ENCODE measurements at places on chromosomes 1 and 21. TPM values are rescaled to one million over a fixed set of nuclear protein-coding genes. Genes with fewer than 3 reads are reported as not detected.

- no peak for DNase-seq
These were observed 344.2 kb upstream of the KAZN start for GRCh38 chr1:14254251-14254650.

Gene SLC45A3
- 2.0 TPM for total RNA-seq

GRCh38 chr21:28142697-28143096, 850.0 kb downstream of the LTN1 start:
- DNase-seq = no peak

Gene ICOSLG
- 1.0 TPM for total RNA-seq

Gene RRP1B
- 8.3 TPM for total RNA-seq

DNA sequence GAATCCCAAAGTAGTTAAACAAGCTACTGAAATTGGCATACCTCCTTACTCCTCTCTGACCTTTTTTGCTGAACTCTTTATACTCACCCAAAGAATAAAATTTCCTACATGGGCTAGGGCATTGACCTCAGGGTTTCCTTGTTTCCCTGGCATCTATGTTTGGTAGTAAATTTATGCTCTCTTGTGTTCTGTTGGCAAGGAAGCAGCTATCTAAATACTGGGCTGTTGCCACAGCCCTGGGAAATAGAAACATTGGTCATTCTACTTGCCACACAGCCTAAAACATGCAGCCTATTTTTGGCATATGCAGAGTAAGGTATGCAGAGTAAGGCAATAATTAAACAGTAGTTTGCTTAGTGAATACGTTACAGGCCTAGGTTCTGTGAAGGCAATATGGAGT, 351.4 kb downstream of the HLX start:
- no peak for DNase-seq

DNA sequence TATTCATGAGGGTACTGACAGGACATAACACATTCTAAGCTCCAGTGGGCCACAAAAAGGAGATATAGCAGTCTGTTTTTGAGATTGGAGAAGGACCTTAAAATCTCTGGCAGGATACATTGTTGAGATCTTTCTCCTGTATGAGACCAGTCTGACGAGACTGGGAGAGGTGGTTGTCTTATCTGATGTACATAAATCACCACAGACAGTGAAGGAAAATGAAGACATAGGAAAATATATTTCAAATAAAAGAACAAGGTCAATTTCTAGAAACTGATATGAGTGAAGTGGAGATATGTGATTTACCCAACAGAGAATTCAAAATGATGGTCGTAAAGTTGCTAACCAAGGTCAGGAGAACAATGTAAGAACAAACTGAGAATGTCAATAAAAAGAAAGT, 21.3 kb upstream of the EGLN1 start:
- no peak for DNase-seq

- no peak for DNase-seq
These were observed 22.7 kb downstream of the DUSP10 start for GRCh38 chr1:221719278-221719597.

Gene CADM3
- 2.3 TPM for total RNA-seq

DNA sequence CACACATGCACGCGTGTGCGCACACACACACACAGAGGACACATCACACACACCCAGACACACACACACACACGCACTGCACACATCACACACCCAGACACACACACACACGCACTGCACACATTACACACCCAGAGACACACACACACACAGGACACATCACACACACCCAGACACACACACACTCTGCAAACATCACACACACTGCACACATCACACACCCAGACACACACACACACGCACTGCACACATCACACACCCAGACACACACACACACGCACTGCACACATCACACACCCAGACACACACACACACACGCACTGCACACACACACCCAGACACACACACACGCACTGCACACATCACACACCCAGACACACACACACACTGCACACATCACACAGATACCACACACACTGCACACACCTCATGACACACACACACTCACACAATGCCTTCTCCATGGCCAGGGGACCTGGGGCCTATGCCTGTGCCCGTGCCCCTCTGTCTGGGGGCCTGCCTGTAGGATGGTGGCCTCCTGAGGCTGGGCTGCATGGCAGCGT, 24.4 kb downstream of the CRYAA start:
- DNase-seq = no peak

DNA sequence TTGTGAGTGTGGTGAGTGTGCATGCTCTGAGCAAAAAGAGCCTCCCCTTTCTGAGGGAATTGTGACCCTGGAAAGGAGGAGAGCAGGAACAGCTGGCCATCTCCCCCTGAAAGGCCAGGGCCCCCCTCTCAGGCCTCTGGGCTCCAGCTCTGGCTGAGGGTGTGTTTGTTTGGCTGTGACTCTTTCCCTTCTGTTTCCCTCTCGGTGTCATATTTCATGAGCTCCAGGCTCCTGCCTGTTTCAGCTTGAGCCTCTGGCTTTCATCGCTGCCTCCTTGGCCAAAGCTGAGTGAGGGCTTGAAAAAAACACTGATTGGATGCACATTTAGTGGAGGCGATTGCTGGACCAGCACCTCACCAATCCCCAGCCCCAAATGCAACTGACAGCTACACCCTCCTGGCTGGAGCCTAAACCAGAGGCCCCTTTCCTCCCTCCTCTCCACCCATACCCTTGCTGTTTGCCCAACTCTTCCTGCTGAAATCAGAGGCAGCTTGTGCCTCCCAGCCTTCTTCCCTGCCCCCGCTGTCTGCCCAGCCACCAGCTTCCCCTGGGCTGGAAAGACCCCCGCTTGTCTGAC, 64.1 kb downstream of the DDR2 start:
- peak; percentile 84 for DNase-seq

- no peak for DNase-seq
These were observed 43.9 kb upstream of the IFNAR2 start for GRCh38 chr21:33185852-33186251.

- DNase-seq = no peak
These were observed 25.6 kb downstream of the SEC16B start for GRCh38 chr1:177944016-177944949.

DNA sequence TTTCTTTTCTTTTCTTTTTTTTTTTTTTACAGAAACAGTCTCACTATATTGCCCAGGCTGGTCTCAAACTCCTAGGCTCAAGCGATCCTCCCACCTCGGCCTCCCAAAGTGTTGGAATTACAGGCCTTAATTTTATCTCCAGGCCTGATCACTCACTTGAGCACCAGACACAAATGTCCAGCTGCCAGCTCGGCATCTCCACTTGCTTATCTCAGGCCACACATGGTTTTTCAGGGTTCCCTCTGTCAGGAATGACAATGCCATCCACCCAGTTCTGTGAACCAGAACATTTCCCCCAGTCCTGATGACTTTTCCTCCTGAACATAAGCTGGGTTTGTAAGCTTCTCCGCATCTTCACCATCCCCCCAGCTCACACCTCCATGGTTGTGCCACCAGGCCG, 44.6 kb upstream of the ZNF281 start:
- DNase-seq = no peak

GRCh38 chr1:53121319-53122172, 20.9 kb downstream of the SLC1A7 start:
- DNase-seq = peak; percentile 73

Gene HSD17B7
- total RNA-seq = 2.7 TPM

Gene MMEL1
- total RNA-seq = not detected

Gene SV2A
- 0.25 TPM for total RNA-seq

Gene CATSPERE
- 0.83 TPM for total RNA-seq

Gene DMRTA2
- total RNA-seq = not detected

- DNase-seq = no peak
These were observed 550 bp upstream of the NFYC start for GRCh38 chr1:40690771-40691537.

- DNase-seq = peak; percentile 5
These were observed 48.2 kb upstream of the TNFSF4 start for GRCh38 chr1:173255214-173255813.

Gene PBX1
- total RNA-seq = 53.3 TPM
